ENCODE measurements at places on chromosomes 7 and 10.
A peak's percentile ranks its signal among the peaks of the same experiment; 100 is the strongest.

- no peak for DNase-seq
Observed at GRCh38 chr7:20578257-20578771, 37.2 kb upstream of the ABCB5 start.

- DNase-seq, result no peak
Observed at GRCh38 chr7:128681794-128682537, 9.9 kb downstream of the GARIN1A start.

- peak; percentile 45 for DNase-seq
Observed at GRCh38 chr10:28628184-28628893, 49.0 kb upstream of the BAMBI start.

GRCh38 chr7:80772347-80772993, 134.0 kb downstream of the CD36 start:
- DNase-seq, result no peak

- no peak for DNase-seq
Observed at GRCh38 chr7:11760372-11760771, 71.6 kb downstream of the THSD7A start.

DNA sequence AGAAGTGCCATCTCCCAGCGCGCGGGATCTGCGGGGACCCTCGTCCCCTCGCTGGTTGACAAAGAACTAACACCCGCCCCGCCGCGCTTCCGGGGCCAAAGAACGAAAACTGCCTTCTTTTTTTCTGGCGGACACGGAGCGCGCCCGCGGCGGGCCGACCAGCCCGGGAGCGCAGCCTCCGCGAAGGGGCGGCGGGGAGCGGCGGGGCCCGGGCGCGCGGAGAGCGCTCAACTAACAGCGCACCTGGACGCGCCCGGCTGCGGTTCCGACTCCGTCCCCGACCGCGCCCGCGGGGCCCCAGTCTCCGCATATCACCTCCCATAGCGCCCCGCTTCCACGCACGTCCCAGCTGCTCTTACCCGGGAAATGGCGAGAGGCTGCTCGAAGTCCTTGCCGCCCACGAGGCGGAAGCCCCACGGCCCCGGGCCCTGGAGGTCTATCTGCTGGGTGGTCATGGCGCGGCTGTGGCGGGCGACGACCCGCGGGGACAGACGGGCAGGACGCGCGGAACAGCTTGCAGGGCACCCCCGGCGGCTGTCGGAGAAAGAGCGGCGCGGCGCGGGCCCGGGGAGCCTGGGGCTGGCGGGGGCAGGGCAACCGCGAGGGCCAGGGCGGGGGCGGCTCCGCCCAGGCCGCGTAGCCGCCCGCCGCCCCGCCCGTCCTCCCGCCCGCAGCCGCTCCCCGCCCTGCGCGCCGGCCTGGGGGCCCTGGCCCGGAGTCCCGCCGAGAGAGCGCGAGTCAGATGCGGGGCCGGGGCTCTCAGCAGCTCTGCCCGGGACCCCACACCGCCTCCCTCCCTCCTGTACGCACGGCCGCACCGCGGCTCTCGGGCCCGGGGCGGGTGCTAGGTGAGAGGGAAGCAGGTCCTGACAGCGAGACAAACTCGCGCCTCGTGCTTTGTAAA, at the start of gene PDLIM1:
Gene PDLIM1, minus strand, starts transcription at position 543 of the 904 bp plus-strand sequence. Its CDS starts 88 bp downstream, at position 455.
- DNase-seq, result no peak

- DNase-seq, result no peak
Observed at GRCh38 chr10:60536529-60537114, 146.9 kb upstream of the ANK3 start.

DNA sequence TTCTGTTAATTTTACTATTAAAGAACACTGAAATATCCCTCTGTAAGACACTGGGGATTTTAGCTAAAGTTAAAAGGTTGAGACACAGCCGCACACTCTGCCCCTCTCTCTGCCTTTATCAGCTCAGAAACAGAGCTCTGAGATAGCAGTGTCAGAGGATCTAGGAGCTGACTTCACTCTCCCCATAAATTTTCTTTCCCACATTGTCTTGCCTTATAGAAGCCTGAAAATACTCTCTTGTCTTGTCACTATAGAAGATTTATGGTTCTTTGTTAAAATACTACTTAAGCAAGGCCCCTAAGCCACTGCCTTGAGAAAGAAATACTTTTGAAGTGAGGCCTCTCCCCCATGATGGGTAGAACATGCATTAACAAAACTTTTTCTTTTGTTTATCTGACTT, 105.7 kb upstream of the C10orf90 start:
- DNase-seq, result no peak

DNA sequence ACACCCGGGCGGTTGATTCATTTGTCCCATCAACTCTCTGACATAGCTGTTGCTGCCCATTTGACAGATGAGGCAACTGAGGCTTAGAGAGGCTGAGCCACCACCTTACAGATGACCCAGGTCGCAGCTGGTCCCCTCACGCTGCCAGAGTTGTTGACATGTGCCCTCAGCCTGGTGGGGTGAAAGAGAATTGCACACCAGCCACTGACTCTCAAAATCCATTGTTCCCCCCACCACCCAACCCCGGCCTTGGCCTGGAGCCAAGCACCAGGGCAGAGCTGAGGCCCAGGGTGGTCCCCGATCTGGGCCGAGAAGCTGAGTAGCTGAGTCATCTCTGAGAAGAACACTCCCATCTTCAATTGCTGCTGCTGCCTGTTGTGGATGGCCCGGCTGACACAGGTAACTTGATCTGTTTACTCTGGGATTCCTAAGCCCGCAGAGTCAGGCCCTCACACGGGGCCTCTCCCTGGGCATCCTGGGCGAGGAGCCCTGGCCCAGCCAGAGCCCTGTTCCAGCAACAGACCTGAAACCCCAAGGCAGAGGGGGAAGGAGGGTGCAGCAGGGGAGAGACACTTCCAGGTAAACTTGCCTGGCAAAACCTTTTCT, 27.5 kb downstream of the PVRIG start:
- no peak for DNase-seq

DNA sequence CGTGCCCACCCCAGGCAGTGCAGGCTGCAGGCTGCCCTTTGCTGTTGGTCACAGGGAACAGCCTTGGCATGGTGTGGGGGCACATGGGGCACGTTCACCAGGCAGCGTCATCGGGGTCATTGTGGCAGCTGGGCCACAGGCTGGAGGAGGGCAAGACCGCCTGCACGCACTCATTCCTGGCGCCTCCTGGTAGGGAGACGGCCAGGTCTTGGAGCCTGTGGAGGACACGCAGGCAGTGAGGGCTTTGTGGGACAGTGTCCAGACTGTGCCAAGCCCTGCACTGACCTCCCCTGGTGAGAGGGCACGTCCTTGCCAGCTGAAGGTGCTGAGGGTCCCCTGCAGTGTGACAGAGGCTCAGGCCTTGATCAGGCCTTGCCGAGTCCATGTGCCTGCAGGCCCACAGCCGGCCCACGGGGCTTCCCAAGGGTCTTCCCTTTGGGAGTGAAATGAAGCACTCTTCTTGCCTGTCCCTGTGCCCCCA, 76.4 kb downstream of the NKX6-2 start:
- no peak for DNase-seq

DNA sequence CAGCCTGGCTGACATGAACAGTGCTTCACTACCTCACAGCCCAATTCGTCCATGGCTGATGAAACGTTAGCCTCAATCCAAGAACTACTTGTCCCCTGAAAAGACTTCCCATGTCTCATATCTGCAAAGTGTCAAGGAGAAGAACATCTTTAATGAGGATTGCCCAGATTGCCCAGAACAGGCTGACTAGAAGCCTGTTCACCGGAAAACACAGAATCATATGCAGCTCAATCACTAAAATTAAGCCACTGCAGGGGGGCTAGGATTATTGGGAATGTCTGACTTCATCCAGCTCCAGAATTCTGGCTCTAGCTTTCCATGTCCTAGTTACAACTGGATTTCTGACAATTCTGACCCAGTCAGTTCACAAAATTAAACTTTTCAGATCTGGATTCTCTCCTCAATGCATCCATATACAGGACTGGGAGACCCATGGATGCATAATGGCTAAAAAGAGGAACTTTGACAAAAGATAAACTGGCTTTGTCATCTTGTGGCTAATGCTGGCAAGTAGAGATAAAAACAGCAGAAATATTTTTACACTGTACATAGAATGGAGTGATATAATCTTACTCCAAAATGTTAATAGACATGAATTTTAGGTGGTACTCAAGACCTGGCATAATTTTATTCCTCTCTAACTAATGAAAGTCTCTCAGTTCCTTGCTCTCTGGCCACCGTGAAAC, 467.0 kb upstream of the POT1 start:
- DNase-seq, result no peak

DNA sequence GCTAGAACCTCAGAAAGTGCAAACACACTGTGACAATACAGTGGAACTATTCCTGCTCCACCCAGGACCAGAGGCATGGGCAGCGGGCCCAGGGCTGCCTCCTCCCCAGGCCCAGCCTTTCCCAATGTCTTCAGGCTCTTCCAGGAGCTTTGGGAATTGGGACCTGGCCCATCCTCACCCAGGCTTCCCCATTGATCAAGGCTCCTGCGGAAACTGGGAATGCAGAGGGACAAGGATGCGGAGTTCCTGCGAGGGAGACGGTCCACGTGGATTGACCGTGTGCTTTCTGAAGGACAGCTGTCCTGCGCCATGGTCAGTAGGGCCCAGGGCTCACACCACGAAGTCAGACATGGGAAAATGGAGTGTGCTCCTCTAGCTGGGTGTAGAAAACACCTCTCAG, 56.6 kb downstream of the CSGALNACT2 start:
- DNase-seq, result no peak

DNA sequence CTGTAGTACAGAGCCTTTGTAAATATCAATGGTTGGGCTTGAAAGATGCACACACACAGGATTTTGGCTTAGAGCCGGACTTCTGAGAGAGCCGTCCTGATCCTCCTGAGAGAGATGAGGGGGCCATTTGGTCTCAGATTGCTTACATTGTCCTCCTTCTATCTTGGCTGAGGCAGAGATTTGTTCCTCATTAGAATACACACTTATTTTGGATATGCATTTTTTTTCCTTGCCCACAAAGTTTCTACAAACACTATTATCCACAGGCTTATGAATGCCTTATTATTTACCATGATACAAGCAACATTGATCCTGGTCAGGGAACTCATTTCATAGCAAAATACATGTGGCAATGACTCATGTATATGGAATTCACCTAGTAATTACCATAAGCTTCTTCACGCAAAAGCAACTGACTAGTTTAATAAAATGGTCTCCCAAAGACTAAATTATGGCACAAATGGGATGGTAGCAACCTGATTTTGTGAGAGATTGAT, 175.3 kb downstream of the MDFIC start:
- no peak for DNase-seq

DNA sequence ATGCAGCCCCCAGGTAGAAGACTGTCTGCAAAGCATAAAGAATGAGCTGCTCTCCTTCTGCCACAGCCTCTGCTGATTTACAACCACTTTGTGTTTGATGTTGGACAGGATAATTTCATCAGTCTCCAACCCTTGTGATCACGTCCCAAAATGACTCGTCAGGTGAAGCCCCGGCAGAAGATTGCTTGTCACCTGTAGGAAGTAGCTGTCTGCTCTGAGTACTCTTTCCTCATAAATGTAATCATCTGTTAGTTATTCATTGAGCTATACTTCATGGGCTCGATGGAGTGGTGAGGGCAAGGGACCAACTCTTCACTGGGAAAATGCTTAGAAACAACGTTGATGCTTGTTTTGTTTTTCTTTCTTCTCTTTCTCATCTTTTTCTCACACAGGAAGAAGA, 290.9 kb upstream of the SP8 start:
- DNase-seq, result no peak

GRCh38 chr7:38327637-38328036, 54.2 kb upstream of the TARP start:
- DNase-seq, result no peak

DNA sequence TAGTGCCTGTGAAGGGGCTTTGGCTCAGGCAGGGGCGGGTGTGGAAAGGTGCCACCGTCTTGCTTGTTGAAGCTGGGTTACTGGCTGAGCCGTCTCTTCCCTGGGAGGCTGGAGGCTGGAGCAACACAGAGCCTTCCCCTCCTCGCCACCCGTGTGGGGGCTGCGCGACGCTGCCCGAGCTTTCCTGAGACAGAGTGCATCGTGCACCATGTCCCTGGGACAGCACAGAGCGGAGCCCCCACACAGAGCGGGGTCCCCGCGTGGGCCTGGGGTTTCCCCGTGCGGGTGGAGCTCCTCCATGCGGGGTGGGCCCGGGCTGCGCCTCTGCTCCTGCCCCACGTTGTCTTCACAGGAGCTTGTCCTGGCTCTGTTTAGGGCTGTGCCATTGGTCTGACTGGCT, 69.9 kb downstream of the INPP5A start:
- no peak for DNase-seq

GRCh38 chr10:49600046-49600445, 10.1 kb upstream of the SLC18A3 start:
- no peak for DNase-seq

DNA sequence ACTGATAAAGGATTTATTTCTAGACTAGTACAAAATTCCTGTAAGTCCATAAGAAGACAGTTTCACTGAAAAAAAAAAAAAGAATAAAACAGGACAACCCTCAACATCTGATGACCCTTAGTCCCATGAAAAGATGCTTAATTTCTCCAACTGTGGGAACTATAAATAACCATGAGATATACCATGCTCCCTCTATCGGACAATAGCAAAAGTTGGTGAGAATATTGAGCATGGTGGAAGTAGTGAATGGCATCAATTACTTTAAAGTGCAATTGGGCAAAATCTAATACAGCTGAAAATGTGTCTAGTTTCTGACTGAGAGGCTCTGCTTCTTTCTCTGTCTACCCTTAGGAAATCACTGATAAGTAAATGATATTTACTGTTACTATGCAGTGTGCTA, 348.8 kb downstream of the SUGCT start:
- DNase-seq, result no peak

DNA sequence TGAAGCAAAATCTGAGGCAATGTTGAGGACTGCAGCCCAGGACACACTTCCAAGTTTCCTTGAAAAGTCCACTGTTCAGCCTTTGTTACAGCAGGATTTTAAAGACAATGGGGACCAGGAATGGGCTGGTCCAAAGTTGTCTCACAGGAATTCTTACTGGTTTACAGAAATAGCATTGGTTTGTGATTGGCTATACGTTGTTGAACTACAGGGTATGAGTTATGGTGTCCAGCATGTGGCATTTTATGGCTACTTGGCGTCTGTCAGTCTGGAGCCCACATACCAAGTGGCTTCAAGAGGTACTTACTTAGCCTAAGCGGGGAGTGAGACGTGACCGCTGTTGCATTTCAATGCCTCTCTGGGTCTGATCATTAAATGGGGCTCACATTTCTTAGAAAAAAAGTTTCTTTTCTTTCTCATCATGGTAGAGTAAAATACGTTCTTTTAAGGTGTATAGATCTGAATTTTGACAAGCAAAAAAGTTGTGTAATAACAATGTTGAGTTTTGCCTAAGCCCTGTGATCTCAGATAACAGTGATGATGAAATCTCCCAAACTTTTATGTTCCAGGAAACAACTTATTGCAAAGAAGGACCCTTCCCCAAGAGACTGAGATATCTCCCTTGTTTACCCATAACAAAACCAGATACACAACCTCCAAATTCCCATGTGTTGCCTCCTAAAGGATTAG, 100.0 kb upstream of the TRIM24 start:
- DNase-seq, result no peak

GRCh38 chr7:74350751-74351150, 61.5 kb downstream of the CLIP2 start:
- no peak for DNase-seq

Measured in stimulated activated CD4-positive, alpha-beta T cell treated with anti-CD3 and anti-CD28 coated beads, Interleukin-1b, Interleukin-23, amount 100 ng/mL, for 1 hour (primary cell).